CD4-positive, alpha-beta T cell treated with Interleukin-15 for 1 hour (primary cell): ENCODE measurements at places on chromosomes 4 and X.

DNA sequence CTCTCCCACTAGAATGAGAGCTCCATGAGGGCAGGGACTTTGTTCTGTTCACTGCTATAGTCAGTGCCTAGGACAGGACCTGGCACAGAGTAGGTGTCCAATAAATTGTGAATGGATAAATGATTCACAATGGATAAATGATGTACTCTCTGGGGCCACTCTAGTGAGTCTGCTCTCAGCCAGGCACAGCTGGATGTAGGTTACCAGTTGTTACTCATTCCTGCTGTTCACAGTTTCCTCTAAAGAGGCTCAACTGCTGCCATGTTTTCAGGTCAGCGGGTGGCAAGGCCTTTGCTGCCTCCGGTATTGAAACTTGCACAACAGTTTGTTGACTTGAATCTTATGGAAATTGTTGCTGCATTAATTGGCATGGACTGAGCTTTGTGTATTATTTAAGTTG is 99.1 kb downstream of the NHSL2 start:
- no peak for DNase-seq

GRCh38 chr4:96913441-96914080 is 1073.7 kb downstream of the PDHA2 start:
- no peak for DNase-seq

DNA sequence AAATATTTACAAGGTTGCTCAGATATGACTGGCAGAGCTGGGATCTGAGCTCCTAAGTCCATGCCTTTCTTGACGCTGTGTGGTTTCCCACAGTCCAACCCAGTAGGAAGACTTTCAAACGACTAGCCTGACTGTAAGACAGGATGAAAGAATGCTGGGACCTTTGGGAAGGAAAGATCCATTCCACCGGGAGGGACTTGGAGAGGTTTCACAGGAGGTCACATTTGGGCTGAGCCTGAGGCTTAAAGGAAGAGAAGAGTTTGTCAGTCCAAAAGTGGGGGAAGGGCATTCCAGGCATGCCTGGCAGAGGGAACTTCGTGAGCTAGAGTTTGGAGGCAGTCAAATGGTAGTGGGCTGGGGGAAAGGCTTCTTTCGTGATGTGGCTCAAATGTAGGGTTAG is 1.5 kb downstream of the STARD8 start:
- no peak for DNase-seq

GRCh38 chr4:13829457-13829856 is 201.9 kb upstream of the BOD1L1 start:
- DNase-seq: no peak

DNA sequence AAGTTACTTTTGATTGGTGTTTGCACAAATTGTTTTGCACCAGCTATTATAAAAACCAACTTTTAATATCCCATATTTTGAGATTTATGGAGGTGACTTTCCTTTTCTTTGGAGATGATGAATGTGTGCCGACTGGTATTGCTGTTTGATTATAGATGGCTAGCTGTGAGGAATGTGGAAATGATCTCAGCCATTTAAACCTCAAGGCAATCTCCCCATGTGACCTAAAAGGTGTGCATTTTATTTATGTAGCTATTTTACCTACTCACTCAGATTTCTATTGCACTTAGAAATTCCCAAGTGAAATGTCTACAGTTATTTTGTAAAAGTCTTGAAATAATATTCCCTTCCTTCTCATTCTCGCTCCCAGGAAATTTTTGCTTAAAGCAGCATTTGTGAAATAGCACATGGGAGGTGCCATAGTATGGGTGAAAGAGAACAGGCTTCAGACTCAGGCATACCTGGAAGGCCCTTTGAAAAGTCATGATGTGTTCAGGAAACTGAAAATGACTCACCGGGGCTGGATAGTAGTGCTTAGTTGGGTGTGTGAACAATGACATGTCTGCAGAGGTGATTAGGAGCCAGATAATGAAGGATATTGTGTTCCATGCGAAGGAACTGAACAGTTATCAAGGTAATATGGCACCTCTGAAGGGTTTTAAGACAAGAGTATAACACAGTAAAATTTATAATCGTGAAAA is 247.6 kb downstream of the CBLL2 start:
- no peak for DNase-seq

GRCh38 chrX:71253253-71254091 is 468 bp downstream of the ZMYM3 start:
- DNase-seq: peak; percentile 39

DNA sequence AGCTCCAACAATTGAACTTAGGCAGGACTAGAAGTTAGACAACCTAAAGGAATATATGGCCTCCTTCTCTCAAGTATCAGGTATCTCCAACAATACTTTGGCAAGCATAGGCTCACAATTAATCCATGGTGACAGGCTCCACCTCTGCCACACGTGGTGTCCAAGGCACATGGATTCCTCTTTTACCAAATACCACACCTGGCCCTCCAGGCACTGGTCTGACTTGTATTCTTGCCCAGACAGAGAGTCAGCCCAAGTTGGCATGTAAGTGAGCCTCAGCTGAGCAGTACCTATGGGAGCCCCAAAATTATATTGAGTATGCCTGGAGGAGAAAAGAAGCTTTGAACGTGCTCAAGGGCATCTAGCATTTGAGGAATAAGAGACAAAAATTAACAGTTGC is 19.6 kb downstream of the SRPX2 start:
- DNase-seq: no peak

DNA sequence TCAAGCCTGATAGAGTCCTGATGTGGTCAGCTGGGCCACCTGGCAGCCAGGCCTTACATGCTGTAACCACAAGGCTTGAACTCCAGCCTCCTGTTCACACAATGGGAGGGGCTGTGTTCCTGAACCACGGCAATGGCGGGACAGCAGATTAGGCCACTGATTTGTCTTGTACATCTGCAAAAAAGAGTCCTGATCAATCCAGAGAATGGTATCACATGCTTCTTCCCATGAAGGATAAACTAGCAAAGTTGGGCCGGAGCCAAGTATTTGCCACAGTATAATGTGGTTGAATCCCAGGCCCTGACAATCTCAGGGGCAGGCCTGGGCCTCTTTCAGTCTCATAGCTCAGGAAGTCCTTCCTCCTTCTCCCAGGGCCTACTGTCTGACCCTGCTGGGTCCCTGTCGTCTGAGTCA is 2182.5 kb upstream of the AGA start:
- DNase-seq: no peak

DNA sequence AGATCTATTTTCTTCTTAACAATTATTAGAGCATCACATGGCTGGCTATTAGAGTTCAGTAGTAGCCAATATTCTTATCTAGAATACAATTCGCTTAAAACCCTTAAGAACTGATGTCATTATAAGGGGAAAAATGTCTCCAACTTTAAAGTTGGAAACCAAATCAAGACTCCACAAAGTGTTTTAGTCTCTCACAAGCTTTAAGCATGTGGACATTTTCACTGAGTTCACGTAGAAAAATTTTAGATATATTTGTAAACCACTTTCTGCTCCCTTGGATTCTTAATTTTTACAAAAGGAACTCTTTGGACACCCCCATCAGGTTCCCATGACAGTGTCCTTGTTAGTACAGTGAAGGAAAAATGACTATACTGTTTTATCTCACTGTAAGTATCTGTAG is 123.9 kb upstream of the NAP1L5 start:
- DNase-seq: no peak

- no peak for DNase-seq
Measured at GRCh38 chr4:26140150-26140898, 180.5 kb upstream of the RBPJ start.

DNA sequence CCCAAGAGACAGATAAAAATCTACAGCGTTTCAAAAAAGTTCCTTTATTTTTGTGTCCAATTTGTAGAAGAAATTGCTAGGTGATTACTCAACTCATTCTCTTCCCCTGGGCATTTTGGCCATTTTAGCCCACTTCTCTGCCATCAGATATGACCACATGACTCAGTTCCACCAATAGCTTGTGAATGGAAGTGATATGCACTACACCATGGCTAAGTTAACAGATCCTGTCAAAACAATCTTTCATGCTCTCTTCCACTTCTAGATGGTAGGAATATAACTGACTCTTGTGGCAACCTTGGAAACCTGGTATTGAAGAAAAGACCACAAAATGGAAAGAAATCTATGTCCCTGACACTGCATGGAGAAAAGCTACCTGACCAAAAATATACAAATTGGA is 26.2 kb upstream of the FREM3 start:
- DNase-seq: no peak

DNA sequence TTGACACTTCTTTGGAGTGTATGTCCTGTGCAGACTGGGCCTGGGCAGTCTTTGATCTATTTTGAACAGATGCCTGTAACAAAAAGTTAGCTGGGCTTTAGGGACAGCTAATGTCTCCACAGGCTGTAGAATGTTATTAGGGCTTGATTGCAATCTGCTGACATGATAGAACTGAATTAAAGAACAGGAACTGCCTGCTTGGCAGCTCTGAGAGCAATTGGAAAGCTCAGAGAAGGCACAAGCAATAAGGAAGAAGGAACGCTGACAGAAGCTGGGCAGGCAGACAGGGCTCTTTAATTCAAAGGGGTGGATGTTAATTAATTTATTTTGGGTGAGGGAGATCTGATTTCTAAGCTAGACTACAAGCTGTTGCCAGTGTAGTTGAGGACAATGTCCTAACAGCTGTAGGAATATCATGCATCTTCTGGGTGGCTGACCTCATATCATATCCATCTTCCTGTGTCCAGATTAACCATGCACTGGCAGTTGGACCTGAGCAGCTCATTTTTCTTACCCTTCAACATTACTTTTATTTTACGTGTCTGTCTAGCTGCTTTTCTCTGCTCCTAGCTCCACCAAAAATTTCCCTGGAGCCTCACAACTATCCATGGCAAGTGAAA is 20.7 kb upstream of the GRXCR1 start:
- DNase-seq: no peak
